ENCODE measurements at places on chromosomes 12 and 14.

DNA sequence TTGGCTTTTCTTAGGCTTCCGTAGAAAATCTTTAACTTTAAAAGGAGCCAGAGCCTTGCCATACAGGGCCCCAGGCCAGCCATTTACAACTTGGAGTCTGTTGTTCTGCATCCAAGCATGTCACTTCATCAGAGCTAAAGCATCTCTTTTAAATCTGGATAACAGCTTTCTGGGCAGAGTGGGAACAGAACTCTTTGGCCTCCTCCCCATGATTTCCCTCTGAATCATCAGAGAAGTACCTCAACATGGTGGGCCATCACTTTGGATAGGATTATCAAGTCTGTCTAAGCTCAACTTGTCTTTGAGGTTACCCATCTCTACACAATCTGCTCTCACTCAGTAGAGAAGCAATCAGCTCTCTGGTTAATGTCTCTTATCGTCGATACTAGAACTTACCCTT is 170.9 kb downstream of the SLC6A15 start:
- no peak for DNase-seq

DNA sequence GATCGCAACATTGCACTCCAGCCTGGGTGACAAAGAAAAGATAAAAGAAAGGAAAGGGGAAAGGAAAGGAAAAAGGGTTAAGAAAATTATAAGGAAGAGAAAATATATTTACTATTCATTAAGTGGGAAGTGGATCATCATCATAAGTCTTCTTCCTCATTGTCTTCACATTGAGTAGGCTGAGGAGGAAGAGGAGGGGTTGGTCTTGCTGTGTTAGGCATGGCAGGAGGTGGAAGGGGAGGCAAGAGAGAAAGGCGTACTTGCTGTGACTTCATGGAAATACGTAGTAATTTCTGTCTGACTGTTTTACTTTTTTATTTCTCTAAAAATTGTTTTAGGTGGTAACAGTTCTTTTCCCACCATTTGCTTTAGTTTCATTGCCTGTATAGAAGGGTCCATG is 26.2 kb downstream of the FAM177A1 start:
- no peak for DNase-seq

DNA sequence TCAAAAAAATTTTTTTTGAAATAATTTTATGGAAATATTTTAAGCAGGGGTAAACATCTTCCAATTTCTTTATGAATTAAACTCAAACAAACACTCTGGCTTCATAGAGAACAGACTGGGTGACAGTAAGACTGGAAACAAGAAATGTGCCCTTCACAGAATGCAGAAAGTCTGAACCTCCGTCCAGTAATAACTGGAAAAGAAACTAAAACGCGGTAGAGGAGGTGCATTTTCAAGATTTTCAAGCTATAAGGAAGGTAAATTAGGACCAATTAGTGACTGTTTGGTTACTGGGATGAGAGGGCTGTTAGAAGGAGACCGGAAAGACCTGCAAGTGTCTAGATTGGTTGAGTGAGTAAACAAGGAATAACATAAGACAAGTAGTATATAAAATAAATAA is 245.7 kb downstream of the CEP128 start:
- DNase-seq: no peak

DNA sequence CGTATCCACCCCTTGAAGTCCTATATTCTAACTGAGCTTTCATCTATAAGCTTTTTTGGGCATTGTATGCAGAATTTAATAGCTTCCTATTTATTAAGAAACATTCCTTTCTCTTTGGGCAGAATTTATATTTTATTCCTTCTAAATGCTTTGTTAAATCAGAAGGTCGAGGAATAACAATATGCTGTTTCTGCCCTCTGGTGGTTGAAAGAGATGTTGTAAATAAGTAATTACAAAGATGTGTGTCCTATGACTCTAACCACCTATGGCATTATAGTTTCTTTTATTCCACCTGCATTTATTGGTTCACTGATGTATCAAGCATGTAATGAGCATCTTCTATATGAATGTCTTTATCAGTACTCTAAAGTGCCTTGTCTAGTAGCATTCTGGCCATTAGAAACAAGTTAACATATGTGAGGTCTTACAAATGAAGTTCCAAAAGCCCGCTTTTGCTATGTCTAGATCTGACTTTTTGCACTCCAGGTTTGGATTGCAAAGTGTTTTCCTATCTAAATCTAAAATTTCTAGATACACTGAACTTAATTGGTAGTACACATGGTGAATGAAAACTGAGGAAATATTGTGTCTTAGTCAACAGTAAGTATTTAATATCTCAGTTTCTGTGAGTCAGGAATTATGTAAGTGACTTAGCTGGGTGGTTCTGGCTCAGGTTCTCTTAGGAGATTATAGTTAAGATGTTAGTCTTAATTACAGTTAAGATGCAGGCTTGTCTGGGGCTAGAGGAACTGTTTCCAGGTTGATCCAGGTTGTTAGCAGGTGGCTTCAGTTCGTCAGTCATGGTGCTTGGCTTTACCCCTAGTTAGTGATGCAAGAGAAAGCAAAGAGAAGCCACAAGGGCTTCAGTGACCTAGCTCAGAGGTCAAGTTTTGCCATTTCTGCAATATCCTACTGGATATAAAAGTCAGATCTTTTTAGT is 57.5 kb downstream of the PLEKHA5 start:
- no peak for DNase-seq

GRCh38 chr12:109464642-109465351 is 12.3 kb downstream of the KCTD10 start:
- DNase-seq: no peak

GRCh38 chr12:66627270-66627987 is 51.4 kb downstream of the GRIP1 start:
- DNase-seq: no peak

DNA sequence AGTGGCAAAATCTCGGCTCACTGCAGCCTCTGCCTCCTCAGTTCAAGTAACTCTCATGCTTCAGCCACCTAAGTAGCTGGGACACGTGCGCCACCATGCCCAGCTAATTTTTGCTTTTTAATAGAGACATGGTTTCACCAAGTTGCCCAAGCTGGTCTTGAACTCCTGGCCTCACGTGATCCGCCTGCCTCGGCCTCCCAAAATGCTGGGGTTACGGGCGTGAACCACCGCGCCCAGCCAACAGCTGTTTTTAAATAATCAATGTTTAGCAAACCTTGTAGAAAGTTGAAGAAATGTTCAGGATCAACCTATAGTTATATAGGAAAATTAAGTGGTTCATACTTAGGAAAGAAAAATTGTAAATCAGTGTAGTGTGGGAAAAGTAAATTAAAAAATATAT is 6.0 kb upstream of the HSP90AA1 start:
- no peak for DNase-seq

- no peak for DNase-seq
These were observed 3.2 kb downstream of the GPR132 start for GRCh38 chr14:105062048-105062433.

- DNase-seq: no peak
These were observed 109.4 kb downstream of the DACT1 start for GRCh38 chr14:58747181-58747580.

GRCh38 chr14:94058674-94059138 is 22.3 kb downstream of the DDX24 start:
- DNase-seq: no peak

GRCh38 chr12:51730745-51731144 is 117.8 kb downstream of the FIGNL2 start:
- no peak for DNase-seq
